CD4-positive, alpha-beta T cell treated with Interleukin-1 beta for 1 hour (primary cell): ENCODE measurements at places on chromosomes 12 and 14.

- DNase-seq: no peak
Observed at GRCh38 chr14:68674538-68675232, 118.2 kb downstream of the ZFP36L1 start.

GRCh38 chr12:113077057-113077858 is 20.7 kb downstream of the DTX1 start:
- DNase-seq: no peak

GRCh38 chr14:75307700-75308379 is 29.2 kb downstream of the FOS start:
- peak; percentile 68 for DNase-seq

DNA sequence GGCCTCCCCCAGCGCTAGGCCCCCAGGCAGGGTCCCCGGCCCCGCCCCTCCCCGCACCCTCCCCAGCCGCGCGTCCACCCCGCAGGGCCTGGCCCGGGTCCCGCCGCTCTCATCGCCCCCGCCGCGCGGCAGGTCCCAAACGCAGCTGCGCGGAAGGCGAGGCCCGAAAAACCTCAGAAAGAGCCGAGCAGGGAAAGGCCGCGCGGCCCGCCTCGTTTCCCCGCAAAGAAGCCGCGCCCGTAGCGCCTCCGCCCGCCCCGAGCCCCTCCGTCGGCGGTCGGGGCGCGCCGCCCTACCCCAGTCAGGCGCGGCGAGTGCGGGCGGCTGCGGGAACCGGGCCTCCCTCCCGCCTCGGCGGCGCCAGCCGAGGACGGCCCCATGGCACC is 324 bp downstream of the POLE start:
- no peak for DNase-seq

GRCh38 chr12:85394065-85394464 is 114.0 kb downstream of the ALX1 start:
- DNase-seq: no peak

DNA sequence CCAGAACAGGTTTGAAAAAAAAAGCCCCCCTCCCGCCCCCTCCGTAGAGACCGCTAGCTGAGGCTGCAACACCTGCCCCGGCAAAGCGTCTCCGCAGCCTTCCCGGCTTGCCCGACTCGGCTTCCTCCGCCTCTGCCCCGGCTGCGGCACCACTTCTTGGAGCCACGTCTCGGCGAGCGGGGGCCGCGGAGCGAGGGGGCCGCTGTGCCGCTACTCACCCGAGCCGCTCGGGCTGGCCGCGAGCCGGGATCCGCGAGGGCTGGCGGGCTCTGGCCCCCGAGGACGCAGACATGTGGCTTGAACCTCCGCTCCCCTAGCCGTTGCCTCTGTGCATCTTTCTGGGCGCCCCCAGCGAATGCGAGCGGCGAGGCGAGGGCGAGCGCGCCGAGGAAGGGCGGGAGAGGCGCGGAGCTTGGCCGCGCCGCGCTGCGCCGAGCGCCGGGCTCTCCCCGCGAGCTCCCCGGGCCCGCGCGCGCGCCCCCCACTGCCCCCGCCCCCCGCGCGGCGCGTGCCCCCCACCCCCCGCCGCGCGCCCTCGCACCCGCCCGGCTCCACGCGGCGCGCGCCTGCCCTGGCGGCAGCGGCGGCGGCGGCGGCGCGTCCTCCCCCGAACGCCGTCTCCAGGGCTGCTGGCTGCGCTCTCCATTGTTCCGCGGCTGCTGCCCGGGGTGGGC is 249.5 kb downstream of the APAF1 start:
- no peak for DNase-seq

DNA sequence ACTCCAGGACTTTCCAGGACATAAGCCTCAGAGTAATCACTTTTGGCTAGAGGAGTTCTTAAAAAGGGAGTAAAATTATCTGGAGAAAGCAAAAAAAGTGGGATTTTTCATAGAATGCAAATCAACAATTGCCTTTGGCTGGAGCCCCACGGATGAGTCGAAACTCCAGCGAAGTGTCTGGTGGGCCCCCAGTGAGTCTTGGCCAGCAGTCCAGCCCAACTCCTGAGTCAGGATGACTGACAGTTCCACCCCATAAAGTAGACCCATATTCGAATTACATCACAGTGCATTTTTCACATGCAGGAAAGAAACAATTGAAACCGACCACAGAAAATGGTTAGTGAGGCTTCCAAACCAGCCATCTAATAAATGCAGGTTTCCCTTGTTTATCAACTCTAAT is 265.7 kb downstream of the BCL11B start:
- no peak for DNase-seq

DNA sequence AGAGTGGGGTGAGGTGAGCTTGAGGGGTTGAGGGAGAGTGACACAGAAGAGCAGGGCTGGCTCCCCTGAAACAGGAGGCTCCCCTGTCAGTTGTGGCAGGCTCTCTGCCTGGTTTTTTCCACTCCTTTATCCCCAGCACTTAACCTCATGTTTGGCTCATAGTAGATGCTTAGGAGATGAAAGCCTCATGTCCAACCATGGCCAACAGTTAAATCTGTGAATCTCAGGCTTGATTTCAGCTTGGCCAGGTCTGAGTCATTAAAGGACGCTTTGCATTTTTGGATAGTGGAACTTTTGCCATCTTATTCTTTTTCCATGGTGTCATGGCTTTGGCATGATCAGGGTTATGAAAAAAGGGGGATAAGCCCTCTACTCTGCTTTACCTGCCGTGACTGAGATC is 117.2 kb downstream of the CACNA1C start:
- no peak for DNase-seq

DNA sequence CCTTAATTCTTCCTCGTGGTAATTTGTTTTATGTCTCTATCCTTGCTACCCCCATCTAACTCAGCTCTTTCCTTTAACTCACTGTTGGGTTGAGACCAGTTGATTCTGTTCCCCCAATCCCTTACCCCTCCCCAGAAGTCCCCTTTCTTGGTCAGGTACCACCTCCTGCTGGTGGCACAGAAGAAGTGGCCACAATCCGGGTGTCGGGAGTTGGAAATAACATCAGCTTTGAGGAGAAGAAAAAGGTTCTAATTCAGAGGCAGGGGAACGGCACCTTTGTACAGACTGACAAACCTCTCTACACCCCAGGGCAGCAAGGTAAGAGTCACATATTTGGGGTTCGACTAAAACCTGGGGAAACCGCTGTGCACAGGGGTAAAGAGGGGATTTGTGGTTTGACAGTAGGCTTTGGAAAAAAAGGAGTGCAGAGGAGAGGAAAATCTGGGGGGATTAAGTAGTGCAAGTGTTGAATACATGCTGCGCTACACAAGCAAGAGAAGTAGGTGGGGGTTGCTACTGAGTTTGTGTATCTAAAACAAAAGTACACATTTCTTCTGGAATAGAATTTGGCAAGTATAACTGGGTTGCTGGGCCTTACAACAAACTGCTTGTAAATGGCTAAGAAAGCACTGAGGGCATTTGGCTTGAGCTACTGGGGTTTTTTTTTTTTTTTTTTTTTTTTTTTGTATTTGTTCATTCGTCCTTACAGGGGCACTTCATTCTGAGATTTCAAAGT is 1.3 kb downstream of the A2ML1 start:
- DNase-seq: peak; percentile 4

DNA sequence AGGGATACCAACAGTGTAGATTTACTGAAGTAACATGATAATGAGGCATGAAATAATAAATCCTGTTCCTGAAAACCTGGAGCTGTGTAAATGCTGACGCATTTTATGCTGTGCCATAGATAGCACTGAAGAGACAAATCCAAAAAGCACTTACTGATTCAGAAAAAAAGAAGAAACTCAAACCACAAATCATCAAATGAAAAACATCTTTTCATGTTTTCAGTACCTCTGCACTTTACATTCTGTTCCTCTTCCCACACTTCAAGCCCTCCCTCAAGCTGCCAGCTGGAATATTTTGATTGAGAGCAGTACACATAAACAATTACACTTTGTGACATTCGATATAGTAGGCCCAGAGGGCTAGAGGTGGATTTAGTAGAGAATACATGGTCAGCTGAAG is 362.3 kb downstream of the NAV3 start:
- DNase-seq: no peak

DNA sequence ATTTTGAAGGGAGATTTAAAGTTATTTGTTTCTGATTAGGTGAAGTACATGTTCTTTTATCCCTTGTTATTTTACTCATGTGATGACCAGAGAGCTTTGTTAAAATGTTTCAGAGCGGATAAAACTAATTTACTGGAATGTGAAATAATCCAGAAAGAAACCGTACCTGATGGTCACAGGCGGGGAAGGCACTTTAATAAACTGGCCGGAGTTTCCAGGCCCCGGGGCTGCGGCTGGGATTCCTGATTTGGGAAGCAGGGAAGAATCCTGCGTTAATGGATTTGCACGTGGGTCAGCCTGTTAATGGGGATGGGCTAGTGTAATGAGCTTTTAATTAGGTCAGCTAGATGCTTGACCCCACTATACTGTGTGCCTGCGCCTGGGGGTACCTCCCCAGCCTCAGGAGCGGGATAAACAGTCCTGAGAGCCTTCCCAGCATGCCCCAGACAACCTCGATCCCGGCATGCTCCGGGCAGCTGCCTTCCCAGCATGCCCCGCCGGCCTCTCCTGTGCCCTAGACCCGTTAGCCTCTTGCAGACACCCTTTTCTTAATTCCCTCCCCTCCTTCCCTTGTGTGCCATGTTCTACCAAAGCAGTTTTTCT is 208.6 kb upstream of the CDKN3 start:
- DNase-seq: no peak

- DNase-seq: peak; percentile 74
Observed at GRCh38 chr12:127145929-127146789, 1120.8 kb upstream of the TMEM132C start.

DNA sequence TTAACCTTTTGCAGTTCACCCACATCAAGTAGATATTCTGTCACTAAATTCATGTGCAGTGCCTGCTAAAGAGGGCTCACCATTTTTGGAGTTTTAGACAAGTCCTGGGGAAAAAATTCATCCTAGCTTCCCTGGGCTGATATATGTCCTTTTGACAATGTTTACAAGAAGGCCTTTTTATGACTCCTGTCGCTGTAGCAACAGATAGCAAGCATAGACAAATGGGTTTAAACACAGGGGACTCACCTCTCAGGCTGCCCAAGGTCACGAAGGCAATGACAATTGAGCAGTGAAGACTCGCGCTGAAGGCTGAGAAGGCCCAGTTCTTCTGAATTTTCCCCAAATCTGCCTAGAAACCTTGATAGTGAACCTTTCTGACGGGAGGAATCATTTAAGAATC is 150.7 kb upstream of the CPM start:
- DNase-seq: no peak

DNA sequence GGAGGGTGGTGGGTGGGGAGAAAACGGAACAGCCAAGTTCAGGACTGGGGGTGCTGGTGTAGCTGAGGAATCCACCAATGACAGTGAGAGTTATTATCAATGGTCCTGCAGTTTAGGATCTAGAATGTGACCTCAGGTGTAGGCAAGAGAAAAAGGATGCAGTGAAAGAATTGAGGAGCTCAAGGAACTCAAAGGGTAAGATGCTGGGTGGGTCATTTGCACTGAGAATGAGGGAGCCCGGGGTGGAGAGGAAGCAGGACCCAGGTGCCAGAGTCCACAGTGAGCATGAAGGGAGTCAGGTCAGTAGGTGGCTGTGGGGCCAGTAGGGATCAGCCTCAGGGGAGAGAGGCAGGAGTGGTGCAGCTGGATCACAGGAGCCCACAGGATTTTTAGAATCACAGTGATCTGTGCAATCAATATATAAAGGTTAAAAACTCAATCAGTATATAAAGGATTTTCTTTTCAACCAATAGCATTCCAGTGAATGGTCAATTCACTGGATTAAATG is 3.2 kb upstream of the KRT7 start:
- no peak for DNase-seq

- DNase-seq: no peak
Observed at GRCh38 chr12:11651785-11652184, 2.3 kb downstream of the ETV6 start.

- peak; percentile 59 for DNase-seq
Observed at GRCh38 chr12:70366581-70367257, 629 bp downstream of the KCNMB4 start.

DNA sequence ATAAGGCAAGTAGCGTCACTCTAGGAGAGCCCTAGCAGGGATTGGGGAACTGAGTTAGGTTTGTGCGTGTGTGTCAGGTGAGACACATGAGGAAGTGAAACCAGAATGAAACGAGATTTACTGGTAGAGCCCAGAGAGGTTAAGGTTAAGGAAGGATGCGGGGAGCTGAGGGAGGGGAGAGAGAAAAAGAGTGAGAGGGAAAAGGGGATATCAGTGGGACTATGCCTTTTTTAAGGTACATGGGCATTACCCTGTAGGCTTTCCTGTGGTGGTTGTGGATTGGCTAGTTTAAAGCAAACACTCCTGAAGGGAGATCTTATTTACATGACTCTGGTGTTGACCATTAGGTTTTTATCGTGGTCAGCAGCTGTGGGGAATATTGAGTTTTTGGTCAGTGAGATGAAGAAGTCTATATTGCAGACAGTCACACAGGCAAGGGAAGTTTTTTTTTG is 13.9 kb downstream of the ZDHHC17 start:
- no peak for DNase-seq
